ENCODE measurements at places on chromosomes 16 and 17.

- H3K27ac ChIP-seq = no peak overlapping the region
- no peak overlapping the region for H3K4me3 ChIP-seq
- no peaks in the 10 kb centered on the region for H3K4me1 ChIP-seq
- H3K36me3 ChIP-seq = no peaks in the 10 kb centered on the region
- ATAC-seq = no peak
- peaks cover 77% of the 10 kb centered on the region for H3K27me3 ChIP-seq
These were observed 42.4 kb upstream of the HOXB13 start for GRCh38 chr17:48770954-48771353.

GRCh38 chr17:27870345-27870744 is 22.8 kb downstream of the LYRM9 start:
- no peaks in the 10 kb centered on the region for H3K27me3 ChIP-seq
- H3K4me1 ChIP-seq = no peaks in the 10 kb centered on the region
- H3K27ac ChIP-seq = no peak overlapping the region
- H3K36me3 ChIP-seq = peaks cover 10% of the 10 kb centered on the region
- no peak overlapping the region for H3K4me3 ChIP-seq

- no peak overlapping the region for H3K27ac ChIP-seq
- H3K36me3 ChIP-seq = peaks cover 40% of the 10 kb centered on the region
- H3K4me3 ChIP-seq = no peak overlapping the region
- no peaks in the 10 kb centered on the region for H3K27me3 ChIP-seq
- peaks cover 41% of the 10 kb centered on the region for H3K4me1 ChIP-seq
These were observed 221.6 kb upstream of the CHMP6 start for GRCh38 chr17:80769936-80770625.

GRCh38 chr17:39981207-39981741 is 667 bp downstream of the PSMD3 start:
- H3K4me3 ChIP-seq = peak overlapping the region; percentile 86
- no peaks in the 10 kb centered on the region for H3K27me3 ChIP-seq
- peaks cover 19% of the 10 kb centered on the region for H3K36me3 ChIP-seq

- no peak overlapping the region for H3K27ac ChIP-seq
- H3K27me3 ChIP-seq = peaks cover 77% of the 10 kb centered on the region
These were observed 279.6 kb downstream of the MAF start for GRCh38 chr16:79320956-79321355.

GRCh38 chr17:67095803-67096202 is 51.4 kb downstream of the CACNG1 start:
- H3K4me3 ChIP-seq = no peak overlapping the region
- no peak for ATAC-seq
- H3K4me1 ChIP-seq = peaks cover 24% of the 10 kb centered on the region
- H3K27ac ChIP-seq = peak overlapping the region; percentile 30

DNA sequence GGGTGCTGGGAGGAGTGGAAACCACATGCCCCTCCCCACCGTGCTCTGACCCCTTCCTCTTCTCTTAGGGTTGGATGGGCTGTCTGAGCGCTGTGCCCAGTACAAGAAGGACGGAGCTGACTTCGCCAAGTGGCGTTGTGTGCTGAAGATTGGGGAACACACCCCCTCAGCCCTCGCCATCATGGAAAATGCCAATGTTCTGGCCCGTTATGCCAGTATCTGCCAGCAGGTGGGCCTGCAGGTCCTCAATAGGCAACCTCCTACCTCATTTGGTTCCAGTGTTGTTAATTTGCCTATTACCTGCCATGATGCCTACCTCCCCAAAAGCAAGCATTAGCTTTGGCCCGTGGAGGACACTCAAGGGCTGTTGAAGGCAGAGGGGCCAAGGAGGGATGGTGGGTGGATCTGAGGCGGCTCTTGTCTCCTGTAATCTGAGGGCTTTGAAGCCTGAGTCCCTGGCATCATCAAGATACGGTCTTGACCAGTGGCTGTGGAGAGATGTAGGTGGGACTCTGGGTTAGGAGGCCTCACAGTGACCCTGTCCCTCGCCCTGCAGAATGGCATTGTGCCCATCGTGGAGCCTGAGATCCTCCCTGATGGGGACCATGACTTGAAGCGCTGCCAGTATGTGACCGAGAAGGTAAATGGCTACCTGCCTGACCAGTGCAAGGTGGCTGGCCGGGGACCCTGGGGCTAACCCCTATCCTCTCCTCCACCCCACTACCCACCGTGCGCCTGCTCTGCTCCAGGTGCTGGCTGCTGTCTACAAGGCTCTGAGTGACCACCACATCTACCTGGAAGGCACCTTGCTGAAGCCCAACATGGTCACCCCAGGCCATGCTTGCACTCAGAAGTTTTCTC is 3.4 kb downstream of the ALDOA start:
- ATAC-seq = no peak
- H3K27me3 ChIP-seq = no peaks in the 10 kb centered on the region
- no peak overlapping the region for H3K4me3 ChIP-seq
